ENCODE measurements at places on chromosomes 6 and 20.

DNA sequence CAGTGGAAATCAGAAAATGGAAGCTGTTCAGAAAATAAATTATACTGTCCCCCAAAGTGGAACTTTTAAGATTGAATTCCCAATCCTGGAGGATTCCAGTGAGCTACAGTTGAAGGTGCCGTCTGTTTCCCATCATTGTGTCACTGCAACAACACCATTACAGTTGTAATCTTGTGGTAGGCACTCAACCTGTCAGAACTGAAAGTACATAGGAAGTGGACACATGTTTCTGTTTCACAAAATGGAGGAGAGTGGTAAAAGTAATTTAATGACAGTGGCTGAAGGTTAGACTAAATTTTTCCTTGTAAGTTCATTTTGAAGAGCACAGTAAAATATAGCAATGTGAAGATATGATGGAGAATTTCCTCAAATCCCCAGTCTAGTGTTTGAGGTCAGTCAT is 70.0 kb downstream of the CD109 start:
- DNase-seq, result no peak

GRCh38 chr6:144365271-144365670 is 80.1 kb downstream of the UTRN start:
- DNase-seq, result no peak

DNA sequence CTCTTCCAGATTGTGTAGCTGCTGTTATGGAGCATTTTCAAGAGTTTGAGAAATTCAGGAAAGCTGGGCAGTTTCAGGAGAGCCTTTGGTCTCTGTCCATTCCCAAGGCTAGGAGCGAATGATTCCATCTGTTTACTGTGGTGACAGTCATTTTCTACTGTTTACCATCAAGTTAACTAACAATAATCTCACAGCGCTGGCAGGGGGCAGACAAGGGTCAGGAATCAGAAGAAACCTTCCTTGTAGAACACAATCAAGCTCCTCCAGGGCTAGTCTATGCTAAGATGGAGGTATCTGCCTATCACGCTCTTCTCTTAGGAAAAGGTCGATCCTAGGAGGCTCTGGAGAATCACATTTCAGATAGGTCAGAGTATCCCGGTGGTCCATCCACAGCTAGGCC is 293.9 kb downstream of the KIF16B start:
- DNase-seq, result no peak

- no peak for DNase-seq
Observed at GRCh38 chr6:118784641-118785164, 109.2 kb upstream of the ASF1A start.

DNA sequence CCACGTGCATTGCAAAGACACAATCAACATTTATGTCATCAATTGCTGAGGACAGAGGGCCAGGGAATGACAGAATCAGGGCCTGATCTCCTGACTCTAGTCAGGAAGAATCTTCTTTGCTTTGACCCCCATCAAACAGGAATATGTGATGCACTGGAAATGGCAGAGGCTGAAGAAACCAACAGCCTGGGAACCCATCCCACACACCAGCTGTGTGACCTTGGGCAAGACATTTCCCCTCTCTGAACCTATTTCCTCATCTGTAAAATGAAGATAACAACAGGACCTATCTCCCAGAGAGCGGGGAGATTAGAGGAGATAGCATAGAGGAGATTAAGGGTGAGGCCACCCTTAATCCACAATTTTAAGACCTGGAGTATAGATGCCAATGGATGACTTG is 1.5 kb downstream of the HNF4A start:
- DNase-seq, result no peak

DNA sequence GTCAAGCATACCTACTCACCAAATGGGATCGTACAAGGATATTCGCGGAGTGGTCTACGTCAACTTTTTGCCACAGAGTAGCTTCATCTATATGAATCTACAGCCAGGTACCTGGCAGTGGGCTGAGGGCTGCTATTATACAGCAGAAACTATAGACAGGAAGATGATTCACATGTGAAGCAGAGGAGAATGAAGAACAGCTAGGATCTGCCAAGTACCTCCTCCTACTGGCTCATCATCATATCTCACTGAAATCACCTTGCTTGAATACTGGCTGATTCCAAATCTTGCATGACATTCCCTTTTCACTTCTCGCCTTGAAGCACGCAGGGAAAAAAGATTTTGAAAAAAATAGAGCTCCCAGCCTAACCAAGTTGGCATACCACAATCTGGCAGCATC is 488.7 kb upstream of the NRSN1 start:
- no peak for DNase-seq
